ENCODE measurements at places on chromosomes 4 and X.

DNA sequence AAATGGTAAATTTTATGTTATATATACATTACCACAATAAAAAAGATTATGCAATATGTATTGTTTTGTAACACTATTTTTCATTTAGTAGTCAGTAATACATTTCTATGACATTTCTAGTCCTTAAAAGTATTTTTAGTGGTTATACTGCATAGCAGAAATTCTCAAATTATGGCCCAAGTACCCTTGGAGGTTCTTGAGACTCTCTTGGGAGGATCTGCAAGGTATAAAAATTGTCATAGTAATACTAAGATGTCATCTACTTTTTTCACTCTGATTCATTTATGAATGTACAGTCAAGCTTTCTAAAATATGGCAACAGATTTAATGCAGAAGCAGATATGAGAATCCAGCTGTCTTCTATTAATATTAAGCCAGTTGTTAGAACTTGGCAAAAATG lies 138.6 kb upstream of the NAP1L5 start:
- no peak for DNase-seq

DNA sequence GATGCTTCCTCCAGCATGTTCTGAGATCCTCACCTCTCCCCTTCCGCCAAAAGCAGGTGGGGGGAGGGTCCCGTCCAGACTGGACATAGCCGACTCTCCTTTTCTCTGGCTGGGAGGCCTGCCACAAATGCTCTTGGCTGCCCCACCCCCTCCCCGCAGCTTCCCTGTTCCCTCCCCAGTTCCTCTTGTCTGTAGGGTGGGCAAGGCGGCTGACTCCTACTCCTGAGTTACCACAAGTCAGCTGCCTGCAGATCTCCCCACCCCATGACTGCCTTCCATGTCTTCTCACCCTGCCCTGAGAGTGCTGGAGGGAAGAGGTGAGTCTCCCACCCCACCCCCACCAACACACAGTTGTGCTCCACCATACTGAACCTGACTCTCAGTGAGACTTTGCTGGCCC lies 2.9 kb downstream of the ATP6AP1 start:
- DNase-seq: no peak

- DNase-seq: no peak
Measured at GRCh38 chrX:133994576-133994975, 9.2 kb upstream of the GPC3 start.

- DNase-seq: no peak
Measured at GRCh38 chrX:44943007-44943406, 70.0 kb downstream of the KDM6A start.

- DNase-seq: no peak
Measured at GRCh38 chr4:102537269-102537668, 36.1 kb downstream of the NFKB1 start.

GRCh38 chr4:124948976-124949597 lies 236.6 kb upstream of the ANKRD50 start:
- no peak for DNase-seq

DNA sequence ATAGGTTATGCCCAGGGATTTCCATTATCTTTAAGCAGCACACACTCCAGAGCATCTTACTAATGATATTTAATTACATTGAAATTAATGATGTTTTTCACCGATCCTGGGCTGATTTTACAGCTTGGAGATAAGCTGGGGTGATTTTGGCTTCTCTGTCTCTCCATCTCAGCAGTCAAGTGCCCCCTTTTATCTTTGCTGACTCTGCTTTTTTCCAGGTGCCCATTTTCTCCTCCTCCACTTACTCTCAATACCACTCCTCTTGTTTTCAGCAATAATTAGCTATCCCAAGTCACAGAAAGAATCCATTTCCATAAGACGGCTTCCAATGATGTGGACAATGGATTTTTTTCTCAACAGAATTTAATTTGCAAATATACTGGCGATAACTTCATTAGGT lies 266.7 kb downstream of the GBA3 start:
- no peak for DNase-seq

GRCh38 chr4:123466080-123466785 lies 69.6 kb downstream of the SPRY1 start:
- DNase-seq: no peak

GRCh38 chr4:23930750-23931488 lies 41.1 kb upstream of the PPARGC1A start:
- DNase-seq: no peak

GRCh38 chr4:90078440-90078839 lies 48.8 kb upstream of the CCSER1 start:
- DNase-seq: no peak

- no peak for DNase-seq
Measured at GRCh38 chrX:22196149-22196548, 76.6 kb upstream of the CBLL2 start.

DNA sequence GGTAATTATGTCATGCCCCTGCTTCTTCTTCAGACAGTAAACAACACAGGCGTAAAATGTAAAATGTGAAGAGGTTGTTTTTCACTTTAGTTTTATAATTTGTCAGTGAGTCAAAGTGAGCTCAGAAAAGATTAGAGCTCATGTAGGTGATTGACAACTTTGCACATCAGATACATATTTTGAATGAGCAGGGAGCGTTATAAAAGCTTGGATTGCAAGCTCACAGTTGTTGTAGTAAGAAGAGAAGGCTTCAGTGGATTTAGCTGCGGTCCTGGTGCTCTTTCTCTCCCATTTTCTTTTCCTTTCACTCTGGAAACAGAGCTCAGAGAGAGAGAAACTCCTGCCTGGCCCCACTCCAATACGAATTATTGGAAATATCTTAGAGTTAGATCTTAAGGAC lies 26.4 kb downstream of the MTMR1 start:
- DNase-seq: no peak

GRCh38 chrX:13256603-13257002 lies 63.2 kb downstream of the ATXN3L start:
- DNase-seq: no peak

DNA sequence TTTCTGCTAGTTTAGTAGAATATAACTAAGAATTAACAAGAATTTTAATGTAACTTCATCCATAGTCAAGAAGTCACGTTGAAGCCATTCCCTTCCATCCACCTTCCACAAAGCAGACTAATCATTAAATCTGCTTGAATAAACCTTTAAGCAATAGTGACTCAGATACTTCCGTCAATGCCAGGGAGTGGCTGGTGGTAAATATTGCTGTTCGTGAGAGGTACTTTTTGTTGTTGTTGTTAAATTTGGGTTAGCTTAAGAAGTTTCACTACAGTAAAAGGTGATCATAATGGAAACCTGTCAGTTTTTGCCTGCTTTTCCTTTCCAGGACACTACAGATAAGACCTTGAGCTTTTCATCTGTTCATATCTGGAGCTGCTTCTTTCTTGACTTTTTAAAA lies 316.3 kb downstream of the TMA16 start:
- no peak for DNase-seq

DNA sequence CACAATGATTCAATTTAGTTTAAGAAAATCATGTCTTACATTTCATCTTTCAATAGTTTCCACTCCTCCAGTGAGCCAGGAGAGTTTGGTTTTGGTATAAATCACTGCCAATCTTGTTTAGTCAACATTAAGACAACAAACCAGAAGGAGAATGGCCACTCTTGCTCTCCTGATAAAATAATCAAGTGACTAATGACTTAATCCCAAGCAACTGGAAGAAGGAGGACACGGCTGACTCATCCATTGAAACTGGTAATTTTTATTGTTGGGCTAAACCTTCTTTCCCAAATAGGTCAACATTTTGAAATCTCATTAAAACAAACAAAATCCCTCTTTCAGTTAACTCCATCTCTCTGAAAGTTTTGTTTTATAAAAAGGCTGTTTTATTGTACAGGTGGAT lies 230.2 kb downstream of the CLCN4 start:
- no peak for DNase-seq

DNA sequence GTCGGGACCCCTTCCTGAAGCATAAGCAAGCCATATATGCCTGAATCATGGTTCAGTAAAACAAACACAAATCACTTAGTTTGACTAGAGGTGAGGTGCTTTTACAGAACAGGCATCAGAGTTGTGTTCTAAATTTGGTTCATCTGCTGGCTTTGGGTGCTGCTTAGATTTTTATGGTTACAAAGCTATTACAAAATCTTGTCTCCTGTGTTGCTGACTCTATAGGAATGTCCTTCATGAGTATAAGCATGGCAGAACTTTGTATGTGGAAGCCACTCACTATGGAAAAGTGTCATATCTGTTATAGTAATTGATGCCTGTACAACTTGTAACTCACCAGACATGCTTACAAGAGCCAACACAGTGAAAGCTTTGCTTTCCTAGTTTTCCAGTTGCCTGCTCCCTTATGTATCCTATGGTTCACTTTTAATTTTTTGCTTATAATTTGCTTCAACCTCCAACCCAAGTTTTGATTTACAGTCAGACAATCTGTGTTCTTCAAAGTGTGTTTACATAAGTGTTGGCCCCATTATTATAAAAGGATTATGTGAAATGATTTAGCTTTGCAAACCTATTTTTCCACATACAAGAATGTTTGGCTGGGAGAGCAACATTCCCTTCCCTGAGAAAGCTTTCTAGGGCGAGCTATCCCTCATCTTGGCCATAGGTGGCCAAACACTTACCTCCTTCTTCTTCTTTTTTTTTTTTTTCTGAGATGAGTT lies 30.0 kb upstream of the CYP2U1 start:
- no peak for DNase-seq

GRCh38 chr4:174714393-174715211 lies 114.4 kb downstream of the GLRA3 start:
- no peak for DNase-seq

Data from activated gamma-delta T cell (primary cell).